Bronchial epithelial cell (primary cell): ENCODE measurements at places on chromosomes 2 and 18. TPM values are rescaled to one million over a fixed set of nuclear protein-coding genes. Genes with fewer than 3 reads are reported as not detected.

ECEL1 gene
- not detected in 2 replicates for total RNA-seq

- no peak for DNase-seq
Measured at GRCh38 chr2:46841621-46842020, 74.0 kb downstream of the MCFD2 start.

- peak; percentile 80 for DNase-seq
Measured at GRCh38 chr2:144320491-144320890, 199.4 kb downstream of the ZEB2 start.

TXNL1 gene
- 24.1 and 30.3 TPM in 2 replicates for total RNA-seq

DNA sequence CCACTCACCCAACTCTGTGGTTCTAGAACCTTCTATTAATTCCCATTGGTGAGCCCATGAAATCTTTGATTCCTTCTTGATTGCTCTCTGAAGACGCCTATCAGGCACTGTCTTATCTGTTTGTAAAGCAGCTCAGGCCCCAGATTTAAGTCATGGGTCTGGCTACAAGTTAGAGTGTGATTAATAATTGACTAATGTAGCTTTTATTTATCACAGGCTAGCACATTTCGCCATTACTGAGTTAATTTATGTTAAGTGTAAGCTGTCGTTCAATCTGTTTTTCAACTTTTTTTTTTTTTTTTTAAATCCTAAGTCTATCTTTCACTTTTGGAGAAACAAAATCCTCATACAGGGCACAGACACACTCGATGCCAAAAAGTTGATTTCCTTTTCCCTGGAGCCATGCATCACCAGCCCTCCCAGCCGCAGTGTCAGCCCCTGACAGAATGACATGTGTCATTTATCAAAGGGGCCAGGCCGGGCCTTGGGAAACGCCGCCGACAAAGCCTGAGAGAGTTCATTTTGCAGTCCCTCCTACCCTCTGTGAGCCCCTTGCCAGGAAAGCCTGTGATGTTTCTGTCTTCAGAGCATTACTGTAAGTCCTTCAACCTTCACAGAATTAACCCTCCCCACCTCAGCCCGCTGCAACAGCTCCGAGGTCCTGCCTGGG, 15.8 kb downstream of the TSHZ1 start:
- no peak for DNase-seq
